ENCODE measurements at places on chromosomes 11 and 22.

GRCh38 chr11:80350541-80350940 lies 909.7 kb upstream of the TENM4 start:
- no peak for DNase-seq

- peak; percentile 57 for DNase-seq
These were observed at the start of gene SERPINH1 for GRCh38 chr11:75562048-75562835. TSS of gene SERPINH1 (plus strand) at chr11:75562253. CDS start at chr11:75566350, 4,097 bp downstream.

DNA sequence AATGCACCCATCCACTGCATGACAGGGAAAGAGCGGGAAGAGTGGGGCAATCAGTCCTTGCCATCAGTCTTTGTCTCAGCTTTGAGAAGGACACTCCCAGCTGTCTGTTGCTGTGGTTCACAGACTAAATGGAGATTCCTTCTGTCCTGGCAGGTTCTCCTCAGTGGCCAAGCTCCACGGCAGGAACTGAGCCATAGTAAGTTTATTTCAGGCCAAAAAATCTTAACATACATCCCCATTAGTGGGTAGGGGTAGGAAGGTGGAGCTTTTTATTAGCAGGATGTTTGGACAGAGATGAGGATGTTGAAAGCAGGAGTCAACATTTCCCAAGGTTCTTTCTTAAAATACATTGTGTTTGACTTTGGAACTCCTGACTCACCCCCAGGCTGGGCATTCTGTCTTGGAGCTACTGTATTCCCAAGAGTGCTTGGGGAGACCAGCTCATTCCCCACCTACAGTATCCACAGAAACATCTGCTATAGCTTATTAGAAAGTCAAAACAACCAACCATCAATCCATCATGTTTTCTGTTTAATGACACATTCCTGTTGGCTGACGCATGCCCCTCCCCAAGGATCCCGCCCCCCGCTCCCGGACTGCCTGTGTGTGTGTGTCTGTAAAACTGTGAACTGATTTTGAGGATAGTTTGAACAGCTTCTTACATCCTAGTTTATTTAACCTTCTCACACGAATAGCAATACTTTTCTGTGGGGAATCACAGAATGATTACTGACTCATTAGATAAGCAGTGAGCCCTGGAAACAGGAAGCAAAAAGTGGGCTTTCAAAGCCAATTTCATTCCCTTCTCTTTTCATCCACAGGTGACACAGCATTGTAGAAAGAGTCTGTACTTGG lies 109.5 kb downstream of the CCDC81 start:
- no peak for DNase-seq

DNA sequence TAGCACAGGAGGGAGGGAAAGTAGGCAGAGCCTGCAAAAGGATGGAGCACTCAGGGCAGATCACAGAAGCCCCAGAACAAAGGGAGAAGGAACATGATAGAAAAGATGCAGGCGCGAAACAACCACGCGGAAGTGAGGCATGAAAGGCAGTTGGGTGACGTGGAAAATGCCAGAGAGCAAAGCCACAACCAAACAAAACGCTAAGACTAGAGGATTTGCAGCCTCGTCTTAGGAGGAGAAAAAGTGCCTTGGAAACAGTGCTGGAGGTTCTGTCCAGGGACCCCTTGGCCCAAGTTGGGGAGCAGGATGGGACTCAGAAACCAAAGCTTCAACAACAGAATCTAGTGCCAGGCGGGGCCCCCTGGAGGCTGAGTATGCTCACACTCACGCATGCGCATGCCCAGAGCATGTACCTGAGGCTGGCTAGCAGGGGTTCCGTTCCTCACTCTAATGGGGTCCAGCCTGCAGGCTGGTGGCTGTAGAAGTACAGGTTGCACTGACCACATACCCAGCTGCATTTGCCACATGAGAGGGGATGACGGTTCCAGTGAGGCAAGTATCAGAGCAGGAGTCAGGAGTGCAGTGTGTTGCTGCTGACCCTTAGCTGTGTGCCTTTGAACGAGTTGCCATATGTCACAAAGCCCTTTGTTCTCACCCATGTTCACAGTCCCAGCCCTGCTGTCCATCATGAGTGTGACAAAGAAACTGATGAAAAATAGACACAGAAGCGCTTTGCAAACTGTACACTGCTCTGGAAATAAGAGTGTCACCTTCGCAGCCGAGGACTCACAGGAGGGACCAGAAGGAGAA lies 568.6 kb upstream of the CADM1 start:
- no peak for DNase-seq

DNA sequence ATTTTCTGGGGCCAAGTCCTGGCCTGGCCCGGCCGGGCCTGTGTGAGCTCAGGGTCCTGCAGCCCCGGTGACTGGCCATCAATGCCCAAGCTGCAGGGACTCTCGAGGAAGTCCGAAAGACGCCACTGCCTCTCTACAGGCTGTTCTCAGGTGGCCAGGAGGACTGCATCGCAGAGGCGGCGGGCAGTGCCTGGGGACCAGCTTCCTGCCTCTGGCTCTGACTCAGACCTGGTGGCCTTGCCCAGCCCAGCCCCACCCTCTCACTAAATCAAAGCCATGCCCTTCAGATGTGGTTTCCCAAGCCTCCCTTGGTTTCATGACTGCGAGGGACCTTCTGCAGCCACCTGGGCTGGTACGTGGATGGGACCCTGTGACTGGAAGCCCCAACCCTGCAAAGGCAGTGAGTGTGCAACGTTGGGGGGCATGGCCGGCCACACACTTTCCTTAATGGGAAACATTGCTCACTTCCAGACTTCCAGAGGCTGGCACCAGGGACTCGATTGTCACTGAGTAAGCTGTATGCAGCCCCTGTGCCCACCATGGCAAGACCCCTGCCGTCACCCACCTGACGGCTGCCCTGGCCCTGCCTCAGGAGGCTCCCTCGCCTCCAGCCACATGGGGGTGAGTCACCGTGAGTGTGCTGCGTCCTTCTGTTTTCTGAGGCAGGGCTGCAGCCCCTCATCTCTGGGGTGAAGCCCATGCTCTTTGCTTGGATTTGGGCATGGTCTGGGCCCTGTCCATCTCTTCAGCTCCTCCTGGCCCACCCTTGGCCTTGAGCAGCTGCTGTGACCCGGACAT lies 6.0 kb upstream of the FGF3 start:
- no peak for DNase-seq

DNA sequence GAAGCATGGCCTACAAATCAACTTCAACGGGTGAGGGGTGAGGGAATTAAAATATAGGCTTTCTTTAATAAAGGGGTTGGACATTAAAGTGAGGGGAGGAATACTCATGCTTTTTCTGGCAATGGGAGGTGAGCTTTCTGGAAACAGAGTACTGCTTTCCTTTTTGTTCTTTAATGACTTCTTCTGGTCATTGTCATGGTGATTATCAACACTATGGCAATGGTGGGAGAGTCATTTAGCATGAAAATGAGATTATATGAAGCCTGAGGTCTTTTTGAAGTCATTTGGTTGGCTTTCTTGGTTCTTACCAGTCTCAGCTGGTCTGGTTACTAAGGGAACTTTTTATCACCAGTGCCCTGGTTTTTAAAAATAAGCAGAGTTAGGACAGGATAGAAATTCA lies 475.8 kb upstream of the LRRC4C start:
- no peak for DNase-seq

DNA sequence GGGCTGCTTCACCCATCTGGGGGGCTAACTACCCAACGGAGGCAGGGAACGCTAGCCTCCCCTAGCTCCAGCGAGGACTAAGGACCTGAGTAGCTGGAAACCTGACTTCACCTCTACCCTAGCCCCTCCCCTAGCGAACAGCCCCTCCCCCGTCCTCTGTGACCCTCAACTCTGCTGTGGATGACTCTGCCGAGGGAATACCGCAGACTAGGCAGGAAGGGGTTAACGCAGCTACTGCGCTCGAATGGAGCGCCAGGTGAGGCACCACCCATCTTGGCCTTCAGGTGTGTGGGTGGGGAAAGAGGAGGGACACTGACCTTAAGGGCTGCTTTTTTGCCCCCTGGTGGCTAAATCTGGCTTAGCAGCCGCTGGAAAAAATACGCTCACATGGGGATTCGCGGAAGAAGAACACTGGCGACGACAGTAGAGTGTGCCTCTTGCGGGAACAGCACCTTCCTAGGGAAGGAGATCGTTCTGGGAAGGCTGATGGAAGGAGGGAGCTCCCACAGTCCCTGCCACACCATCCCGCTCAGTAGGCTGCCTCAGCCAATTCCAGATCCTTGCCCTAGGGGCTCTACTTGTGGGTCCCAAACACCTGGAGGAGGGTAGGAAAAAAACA lies 4.5 kb upstream of the BCL9L start:
- DNase-seq, result peak; percentile 86

GRCh38 chr11:59706518-59707285 lies 6.9 kb downstream of the OR10V1 start:
- no peak for DNase-seq

DNA sequence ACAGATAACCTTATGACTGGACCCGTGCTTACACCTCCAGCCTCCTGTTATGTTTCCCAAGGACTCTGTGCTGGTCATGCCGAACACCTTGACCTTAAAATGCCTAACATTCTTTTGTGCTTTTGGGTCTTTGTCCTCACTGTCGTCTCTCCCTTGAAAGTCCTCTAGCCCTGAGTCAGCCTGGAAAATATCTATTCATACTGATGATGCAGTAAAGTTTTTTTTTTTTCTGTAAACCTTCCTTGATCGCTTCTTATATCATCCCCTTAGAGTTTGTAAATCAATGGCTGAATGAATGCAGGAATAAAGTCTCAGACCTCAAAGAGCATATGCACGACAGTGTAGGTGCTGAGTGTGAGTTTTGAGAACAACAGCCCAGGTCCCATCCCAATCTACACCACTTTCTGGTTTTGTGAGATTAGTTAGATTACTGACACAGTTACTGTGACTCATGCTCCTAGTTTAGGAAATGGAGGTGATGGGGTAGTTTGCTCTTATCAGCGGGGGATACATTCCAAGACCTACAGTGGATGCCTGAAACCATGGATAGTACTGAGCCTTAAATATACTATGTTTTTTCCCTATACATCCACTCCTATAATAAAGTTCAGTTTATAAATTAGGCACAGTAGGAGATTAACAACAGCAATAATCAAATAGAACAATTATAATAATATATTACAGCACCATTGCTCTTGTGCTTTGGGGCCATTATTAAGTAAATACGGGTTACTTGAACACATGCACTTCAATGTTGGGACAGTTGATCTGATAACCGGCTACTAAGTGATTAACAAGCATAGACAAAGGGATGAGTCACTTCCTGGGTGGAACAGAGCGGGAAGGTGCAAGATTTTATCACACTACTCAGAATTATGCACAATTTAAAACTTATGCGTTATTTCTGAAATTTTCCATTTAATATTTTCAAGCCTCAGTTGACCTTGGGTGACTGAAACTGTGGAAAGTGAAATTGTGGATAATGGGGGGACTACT lies 8.6 kb downstream of the TCN1 start:
- no peak for DNase-seq

- DNase-seq, result no peak
These were observed 9.3 kb upstream of the CEP295 start for GRCh38 chr11:93652161-93652597.

DNA sequence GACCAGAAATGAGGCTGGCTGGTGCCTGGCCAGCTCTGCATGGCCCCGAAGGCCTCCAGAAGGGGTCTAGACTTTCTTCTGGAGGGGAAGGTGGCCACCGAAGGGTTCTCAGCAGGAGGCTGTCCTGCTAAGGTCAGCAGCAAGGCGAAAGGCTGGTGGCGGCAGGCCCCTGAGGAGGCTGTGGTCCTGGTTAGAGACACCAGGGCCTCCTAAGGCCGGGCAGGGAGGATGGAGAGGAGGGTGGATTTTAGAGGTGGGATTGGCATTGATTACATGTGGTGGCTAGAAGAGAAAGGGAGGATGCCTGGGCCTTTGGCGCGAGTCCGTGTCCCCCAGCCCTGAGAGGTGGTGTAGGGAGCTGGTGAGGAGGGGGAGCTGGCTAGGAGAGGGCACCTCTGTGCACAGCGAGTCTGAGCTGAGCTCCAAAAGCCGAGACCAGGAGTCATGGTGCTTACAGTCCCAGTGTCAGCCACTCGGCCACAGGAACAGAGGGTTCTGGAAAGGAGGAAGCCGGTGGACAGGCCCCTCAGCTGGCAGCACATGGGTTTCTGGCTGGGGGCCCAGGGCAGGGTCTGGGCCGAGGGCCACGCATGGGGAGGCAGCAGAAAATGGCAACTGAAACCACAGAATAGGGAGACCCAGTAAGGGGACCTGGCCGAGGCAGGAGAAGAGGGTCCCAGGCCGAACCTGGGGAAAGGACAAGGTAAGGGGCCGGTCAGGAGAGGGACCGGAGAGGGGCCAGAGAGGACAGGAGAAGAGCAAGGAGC lies 2.5 kb downstream of the FERMT3 start:
- no peak for DNase-seq

GRCh38 chr11:132782102-132782501 lies 750.2 kb downstream of the OPCML start:
- no peak for DNase-seq

GRCh38 chr11:124193221-124194010 lies 10.3 kb downstream of the OR10D3 start:
- no peak for DNase-seq

- no peak for DNase-seq
These were observed 392.2 kb upstream of the ANO3 start for GRCh38 chr11:25939691-25940090.

DNA sequence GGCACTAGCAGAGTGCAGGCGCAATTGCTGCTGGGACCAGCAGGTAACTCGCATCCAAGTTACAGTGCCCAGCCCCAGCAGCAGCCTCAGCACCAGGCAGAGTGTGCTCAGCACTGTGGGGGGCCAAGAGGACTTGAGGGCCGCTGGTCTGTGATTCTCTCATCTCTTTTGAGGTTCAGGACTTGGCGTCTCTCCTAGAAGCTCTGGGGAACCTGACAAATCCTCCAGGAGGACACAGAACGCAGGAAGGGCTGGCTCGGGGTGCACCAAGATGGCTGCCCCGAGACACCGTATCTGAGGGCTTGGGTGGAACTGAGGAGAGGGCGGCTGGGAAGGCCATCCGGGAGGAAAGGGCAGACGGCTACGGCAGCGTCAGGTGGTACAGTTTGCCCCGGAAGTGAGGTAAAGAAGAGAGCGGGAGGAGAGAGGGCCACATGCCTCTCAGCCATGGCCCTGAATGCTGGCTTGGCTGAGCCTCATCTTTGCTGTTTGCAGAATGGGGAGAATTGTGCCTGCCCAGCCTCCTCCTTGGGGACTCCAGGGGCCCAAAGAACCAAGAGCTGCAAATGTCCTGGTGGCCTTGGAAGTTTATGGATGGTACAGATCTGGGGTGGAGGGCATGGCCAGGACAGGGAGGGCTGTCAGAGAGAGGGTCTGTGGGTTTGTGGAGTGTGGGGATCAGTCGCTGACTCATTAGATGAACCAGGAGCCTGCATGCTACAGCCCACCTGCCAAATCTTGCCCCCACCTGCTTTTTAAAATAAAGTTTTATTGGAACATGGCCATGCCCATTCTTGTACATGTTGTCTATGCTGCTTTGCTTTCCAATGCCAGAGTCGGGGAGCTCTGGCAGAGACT lies 78.0 kb downstream of the MYEOV start:
- peak; percentile 14 for DNase-seq

DNA sequence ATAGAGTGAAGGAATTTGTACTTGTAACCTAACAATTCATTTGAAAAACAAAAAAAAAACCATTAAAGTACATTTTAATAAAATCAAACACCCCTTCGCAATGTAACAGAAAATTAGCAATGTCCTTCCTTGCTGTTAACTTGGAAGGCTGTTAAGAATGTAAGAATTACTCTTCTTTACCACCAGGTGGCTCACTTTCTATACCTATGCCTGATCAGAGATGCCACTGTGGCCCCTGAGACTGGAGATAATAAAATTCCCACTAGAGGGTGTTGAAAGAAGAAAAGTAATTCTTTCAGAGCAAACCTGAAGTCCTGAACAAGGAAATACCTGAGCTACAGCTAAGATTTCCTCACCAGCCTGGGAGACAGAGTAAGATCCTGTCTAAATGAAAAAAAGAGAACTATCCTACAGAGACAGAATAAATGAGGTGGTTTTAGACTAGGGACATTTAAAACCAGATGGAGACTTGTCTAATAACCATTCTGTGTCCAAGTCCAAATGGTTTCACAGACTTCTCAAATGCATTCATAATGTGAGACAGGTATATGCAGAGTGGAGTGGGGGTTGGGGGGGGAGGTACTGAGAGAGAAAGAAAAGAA lies 1089.3 kb downstream of the FAM181B start:
- DNase-seq, result no peak
